Amniotic epithelial cell (primary cell): ENCODE measurements at places on chromosomes 4 and X.

DNA sequence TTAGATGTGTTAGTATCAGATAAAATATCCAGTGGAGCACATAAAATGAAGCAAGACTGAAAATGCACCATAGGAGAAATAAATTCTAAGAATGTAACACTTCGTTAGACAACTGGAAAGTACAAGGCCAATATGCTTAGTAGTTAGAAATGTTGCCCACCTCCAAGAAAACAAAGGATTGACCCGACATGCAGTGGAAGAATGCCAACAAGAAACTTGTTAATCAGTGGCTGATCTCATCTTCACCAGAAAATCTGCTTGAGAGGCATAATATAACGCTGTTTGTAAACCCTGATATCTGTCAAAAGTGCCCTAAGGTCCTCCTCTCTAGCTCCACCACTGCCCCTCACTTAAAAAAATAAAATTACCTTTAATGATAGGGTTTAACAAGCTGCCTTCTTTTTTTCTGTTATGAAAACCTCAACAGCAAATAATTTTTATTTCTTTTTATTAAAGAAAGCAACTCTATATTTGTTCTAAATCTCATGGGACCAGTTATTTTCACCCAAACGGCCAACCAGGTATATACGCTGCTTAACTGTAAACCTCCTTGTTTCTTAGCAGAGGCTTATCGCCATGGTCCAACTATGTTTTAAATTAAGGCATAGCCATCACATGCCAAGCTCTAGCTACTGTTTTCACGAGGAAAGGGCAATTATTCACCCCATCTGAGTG is 1.8 kb downstream of the RASGEF1B start:
- no peak for DNase-seq

- DNase-seq = peak; percentile 10
Measured at GRCh38 chr4:10161146-10161545, 44.5 kb upstream of the WDR1 start.

GRCh38 chr4:133995243-133995960 is 206.2 kb downstream of the PABPC4L start:
- DNase-seq = no peak

GRCh38 chr4:7389101-7389701 is 45.5 kb downstream of the PSAPL1 start:
- no peak for DNase-seq

DNA sequence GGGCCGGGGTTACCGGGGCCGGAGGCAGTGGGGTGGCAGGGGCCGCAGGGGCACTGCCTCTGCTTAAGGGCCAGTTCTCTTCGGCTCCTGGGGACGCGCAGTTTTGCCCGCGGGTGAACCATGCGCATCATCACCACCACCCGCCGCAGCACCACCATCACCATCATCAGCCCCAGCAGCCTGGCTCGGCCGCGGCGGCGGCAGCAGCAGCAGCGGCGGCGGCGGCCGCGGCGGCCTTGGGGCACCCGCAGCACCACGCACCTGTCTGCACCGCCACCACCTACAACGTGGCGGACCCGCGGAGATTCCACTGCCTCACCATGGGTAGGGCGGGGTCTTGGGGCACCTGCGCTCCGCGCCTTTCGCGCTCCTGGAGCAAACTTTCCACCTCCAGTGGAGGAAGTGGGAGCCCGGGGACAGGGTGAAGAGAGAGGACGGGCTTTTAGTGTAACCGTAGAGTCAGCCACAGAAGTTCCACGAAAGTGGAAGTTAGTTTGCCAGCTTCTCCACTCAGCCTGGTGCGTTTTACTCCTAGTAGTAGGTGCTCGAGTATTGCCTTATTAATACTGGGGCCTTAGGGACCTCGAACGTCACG is 729 bp downstream of the GSX2 start:
- no peak for DNase-seq

- DNase-seq = no peak
Measured at GRCh38 chrX:274904-275475, 6.2 kb upstream of the PLCXD1 start.

- DNase-seq = no peak
Measured at GRCh38 chr4:57122959-57123358, 12.8 kb upstream of the IGFBP7 start.

GRCh38 chrX:41445171-41445570 is 2.0 kb upstream of the NYX start:
- no peak for DNase-seq

DNA sequence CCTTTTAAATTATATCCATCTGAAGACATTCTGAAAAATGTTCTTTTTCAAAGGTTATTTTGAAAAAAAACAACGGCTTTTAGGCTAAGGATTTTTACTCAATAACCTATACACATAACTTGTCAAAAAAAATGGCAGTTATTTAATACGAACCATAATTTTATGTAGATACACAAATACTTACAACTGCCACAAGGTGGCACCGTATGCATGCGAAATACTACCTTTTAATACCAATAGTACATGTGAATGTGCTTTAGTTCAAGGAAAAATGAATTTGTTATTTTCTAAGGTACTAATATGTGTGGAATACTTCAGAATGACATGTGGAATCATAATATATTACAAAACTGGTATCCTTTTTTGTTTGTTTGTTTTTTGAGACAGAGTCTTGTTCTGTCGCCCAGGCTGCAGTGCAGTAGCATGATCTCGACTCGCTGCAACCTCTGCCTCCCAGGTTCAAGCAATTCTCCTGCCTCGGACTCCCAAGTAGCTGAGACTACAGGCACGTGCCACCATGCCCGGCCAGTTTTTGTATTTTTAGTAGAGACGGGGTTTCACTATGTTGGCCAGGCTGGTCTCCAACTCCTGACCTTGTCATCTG is 4.6 kb upstream of the MAD2L1 start:
- peak; percentile 69 for DNase-seq

DNA sequence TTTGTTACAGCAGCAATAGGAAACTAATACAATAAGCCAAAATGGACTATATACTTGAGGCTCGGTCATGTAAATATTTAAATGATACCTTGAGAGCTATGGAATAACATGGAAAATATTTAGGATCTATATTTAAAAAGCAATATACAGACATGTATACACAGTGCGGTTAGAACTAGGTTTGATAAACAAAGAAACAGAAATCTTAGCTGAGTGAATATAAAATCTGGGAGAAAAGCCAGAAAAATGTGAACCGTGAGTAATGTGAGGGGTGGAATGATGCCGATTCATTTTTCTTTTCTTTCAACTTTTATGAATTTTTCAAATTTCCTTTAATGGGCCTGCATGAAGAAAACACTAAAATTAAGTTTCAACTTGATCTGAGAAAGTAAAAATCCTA is 104.1 kb downstream of the ATXN3L start:
- peak; percentile 59 for DNase-seq

GRCh38 chrX:107834275-107835201 is 8.9 kb downstream of the MID2 start:
- DNase-seq = peak; percentile 78

DNA sequence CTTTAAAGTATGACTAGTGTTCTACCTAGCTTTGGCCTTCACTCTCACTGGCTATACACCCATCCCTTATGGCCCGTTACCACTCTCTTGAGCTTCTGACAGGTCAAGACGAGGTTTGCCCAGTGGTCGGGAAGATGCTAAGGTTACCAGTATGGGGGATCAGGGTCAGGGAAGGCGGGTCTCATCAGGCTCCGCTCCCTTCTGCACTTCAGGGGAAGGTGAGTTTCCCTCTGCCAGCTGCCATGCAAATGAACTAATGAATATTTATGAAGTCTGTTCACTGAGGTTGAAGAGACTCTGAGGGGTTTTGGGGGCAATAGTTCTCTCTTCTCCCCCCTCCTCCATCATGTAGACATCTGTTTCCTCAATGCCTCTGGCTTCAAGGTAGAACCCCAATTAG is 6.6 kb downstream of the EFNB1 start:
- no peak for DNase-seq

GRCh38 chr4:159175085-159175988 is 72.5 kb downstream of the RAPGEF2 start:
- DNase-seq = peak; percentile 80

GRCh38 chr4:184382189-184382846 is 92.0 kb downstream of the IRF2 start:
- DNase-seq = no peak

- no peak for DNase-seq
Measured at GRCh38 chr4:41579043-41579442, 41.1 kb downstream of the LIMCH1 start.

GRCh38 chr4:188727746-188728145 is 588.5 kb downstream of the TRIML1 start:
- DNase-seq = no peak

GRCh38 chr4:27714073-27714472 is 853.4 kb downstream of the STIM2 start:
- peak; percentile 11 for DNase-seq

DNA sequence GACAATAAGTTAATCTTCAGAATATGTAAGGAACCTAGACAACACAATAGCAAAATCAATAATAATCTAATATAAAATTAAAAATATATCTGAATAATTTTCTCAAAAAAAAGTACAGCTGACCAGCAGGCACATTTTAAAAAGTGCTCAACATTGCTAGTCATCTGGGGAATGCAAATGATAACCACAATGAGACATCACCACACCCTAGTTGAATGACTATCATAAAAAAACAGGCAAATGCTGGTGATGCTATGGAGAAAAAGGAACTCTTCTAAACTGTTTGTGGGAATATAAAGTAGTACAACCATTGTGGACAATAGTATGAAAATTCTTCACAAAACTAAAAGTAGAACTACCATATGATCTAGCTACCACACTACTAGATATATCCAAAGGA is 956.9 kb upstream of the NDST4 start:
- DNase-seq = no peak

DNA sequence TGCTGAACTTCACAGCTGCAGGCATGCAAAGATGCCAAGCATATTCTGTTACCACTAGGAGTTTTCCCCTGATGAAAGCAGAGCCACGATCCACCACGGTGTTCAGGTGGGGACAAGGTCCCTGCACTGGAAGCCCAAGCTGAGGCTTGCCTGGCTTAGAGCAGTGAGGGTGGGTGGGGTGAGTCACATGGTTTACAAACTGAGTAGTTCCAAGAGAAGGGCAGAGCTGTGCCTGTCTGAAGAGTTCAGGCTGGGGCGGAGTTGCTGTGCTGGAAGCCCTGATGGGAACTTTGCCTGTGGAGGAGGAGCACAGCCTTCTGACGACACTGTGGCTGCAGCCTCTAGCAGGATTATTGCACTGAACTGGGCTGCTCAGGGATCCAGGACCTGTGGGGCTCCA is 45.5 kb downstream of the FAM9B start:
- DNase-seq = peak; percentile 45

DNA sequence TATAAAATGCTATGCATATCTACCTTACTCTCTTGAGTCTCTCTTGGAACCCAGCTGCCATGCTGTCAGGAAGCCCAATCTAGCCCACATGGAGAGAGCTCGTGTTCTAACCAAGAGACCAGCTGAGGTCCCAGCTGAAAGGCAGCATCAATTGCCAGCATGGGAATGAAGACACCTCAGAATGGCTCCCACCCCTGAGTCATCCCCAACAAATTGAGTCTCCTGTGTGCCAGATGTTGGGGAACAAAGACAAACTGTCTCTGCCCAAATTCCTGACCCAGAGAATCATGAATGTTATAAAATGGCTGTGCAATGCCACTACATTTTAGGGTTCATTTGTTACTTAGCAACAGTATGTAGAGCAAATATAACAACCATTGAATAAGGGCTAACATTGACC is 105.2 kb upstream of the STX18 start:
- no peak for DNase-seq

GRCh38 chr4:59748433-59748832 is 1451.7 kb upstream of the ADGRL3 start:
- no peak for DNase-seq

GRCh38 chr4:136106753-136107152 is 1425.5 kb downstream of the PCDH18 start:
- DNase-seq = no peak

DNA sequence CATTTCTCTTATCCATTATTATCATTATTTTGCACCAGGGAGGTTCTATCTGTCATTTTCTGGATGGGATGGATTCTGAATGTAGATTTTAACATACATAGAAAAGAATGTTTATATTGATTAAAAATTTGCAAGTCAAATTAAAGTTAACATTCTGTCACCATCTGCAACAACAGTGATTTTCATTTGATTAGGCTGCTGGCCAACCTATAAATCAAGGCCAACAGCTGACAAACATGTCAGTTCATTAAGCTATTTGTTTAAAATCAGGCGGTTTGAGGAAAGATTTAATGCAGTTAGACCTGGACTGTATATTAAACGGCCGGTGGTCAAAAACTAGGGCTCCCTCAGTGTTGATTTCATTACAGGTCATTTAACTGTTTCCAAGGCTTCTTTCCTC is 109.5 kb upstream of the CBR4 start:
- DNase-seq = no peak

DNA sequence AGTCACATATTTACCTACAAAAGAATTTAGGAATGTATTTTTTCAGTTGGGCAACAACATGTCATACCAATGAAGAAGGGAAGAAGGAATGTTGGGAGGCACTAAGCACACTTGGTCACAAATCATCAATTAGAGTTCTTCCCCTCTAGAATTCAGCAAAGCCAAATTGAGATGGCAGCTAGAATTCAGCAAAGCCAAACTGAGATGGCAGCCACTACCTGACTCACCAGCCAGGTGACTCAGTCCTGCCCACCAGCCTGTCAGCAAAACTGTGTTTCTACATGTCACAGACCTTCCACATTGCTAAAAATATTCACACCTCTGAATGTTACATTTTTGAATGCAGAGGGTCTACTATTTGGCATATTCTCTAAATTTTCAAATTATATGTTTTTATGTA is 63.2 kb upstream of the NOCT start:
- no peak for DNase-seq

DNA sequence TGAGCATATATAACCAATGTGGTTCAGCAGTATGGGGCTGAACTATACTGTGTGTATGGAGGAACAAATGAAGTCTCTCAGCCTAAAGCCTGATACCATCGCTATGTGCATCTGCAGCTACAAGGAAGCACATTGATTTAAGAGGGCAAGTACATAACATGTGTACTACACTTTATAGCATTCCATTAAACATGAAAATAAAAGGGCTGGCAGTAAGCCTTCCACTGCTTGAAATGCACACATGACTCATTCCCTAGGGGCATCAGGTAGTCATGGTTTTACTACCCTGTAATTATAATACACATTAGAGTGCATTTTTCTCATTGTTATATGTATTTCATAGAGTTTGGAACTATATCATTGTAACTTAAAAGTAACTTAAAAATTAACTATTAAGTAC is 51.2 kb downstream of the SMARCA1 start:
- no peak for DNase-seq

GRCh38 chr4:30726090-30726675 is 6.0 kb downstream of the PCDH7 start:
- peak; percentile 43 for DNase-seq

GRCh38 chr4:126385954-126386353 is 1071.2 kb downstream of the FAT4 start:
- no peak for DNase-seq

- DNase-seq = no peak
Measured at GRCh38 chr4:126916049-126916625, 716.6 kb upstream of the INTU start.
